ELR (cell line): ENCODE measurements at places on chromosomes 3 and 15.

GRCh38 chr3:98730338-98730737 lies 32.8 kb upstream of the ST3GAL6 start:
- peak; percentile 72 for DNase-seq

- DNase-seq, result peak; percentile 45
These were observed 332.4 kb upstream of the TLE3 start for GRCh38 chr15:70430069-70430468.

GRCh38 chr3:166902374-166902773 lies 477.7 kb downstream of the ZBBX start:
- peak; percentile 31 for DNase-seq

DNA sequence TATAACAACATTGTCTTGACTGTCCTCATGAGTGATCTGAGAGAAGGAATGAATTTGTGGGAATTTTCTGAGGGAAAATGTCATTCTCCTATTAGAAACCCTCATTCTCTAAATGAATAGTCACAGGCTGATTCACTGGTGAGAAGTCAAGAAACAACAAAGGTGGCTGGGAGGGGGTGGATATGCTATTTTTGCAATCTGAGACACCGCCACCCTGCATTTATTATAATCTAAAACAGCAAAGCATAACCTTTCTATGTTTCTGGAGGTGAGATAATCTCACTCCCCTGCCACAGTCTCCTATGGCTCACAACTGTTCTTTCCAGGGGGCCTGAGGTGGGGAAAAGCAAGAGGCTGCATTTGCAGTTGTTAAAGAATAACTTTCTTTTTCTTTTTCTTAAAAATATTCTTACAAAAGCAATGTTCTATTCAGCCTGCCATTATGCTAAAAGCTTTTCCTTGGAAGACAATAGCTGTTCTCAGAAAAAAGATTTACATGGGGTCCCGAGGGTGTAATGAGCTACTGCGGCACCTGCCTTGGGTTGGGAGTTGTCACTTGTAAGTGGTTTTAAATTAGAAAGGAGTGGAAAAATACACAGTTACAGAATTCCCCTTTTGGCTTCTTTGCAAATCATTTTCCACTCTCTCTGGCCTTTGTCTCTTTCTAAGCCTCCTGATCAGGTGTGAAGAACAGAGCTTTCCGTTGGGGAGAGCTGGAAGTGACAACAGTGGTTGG lies 220.9 kb downstream of the AGBL1 start:
- no peak for DNase-seq

DNA sequence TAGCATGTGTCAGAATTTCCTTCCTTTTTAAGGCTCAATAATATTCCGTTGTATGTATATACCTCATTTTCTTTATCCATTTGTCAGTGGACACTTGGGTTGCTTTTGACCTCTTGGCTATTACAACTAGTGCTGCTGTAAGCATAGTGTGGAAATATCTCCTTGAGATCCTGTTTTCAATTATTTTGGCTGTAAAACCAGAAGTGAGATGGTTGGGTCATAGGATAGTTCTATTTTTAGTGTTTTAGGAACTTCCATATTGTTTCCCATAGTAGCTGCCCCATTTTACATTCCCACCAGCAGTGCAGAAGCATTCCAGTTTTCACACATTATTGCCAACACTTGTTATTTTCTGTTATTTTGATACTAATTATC lies 70.4 kb upstream of the C15orf39 start:
- no peak for DNase-seq

GRCh38 chr3:128397484-128397883 lies 69.2 kb downstream of the DNAJB8 start:
- DNase-seq, result no peak

DNA sequence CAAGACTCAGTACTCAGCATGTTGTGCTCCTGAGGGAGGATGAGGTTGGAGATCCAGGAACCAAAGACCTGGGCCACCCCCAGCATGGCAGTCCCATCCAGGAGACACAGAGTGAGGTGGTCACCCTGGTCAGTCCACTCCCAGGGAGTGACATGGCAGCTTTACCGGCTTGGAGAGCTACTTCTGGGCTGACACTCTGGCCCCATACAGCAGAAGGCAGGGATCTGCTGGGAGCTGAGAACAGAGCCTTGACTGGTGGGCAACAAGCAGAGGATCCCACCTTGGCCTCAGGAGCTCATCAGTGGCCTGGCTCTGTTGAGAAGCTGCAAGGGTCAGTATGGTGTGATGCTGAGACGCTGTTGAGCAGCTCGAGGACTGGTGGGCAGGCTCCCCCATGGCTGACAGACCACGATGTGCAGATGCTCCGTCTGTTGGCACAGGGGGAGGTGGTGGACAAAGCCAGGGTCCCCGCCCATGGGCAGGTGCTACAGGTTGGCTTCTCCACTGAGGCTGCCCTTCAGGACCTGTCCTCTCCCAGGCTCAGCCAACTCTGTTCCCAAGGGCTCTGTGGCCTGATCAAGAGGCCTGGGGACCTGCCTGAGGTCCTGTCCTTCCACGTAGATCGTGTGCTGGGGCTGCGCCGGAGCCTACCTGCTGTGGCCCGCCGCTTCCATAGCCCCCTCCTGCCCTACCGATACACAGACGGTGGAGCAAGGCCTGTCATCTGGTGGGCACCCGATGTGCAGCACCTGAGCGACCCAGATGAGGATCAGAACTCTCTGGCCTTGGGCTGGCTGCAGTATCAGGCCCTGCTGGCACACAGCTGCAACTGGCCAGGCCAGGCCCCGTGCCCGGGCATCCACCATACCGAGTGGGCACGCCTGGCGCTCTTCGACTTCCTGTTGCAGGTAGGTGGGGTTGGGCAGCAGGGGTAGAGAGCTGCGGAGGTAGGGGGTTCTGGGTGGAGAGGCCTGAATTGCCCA lies 53.8 kb downstream of the GASK1A start:
- DNase-seq, result no peak

DNA sequence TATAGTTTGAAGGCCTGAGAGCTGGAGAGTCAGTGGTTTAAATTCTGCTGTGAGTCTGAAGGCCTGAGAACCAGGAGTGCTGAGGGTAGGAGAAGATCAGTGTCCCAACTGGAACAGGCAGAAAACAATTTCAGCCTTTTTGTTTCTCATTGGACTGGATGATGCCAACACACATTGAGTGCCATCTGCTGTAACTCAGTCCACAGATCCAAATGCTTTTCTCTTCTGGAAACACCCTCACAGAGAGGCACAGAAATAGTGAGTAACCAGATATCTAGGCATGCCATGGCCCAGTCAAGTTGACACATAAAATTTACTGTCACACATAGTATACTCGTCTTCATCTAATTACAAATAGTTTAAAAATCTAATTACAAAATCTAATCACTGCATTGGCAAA lies 100.8 kb downstream of the NEO1 start:
- DNase-seq, result no peak

GRCh38 chr15:93362821-93363220 lies 273.8 kb upstream of the RGMA start:
- no peak for DNase-seq

DNA sequence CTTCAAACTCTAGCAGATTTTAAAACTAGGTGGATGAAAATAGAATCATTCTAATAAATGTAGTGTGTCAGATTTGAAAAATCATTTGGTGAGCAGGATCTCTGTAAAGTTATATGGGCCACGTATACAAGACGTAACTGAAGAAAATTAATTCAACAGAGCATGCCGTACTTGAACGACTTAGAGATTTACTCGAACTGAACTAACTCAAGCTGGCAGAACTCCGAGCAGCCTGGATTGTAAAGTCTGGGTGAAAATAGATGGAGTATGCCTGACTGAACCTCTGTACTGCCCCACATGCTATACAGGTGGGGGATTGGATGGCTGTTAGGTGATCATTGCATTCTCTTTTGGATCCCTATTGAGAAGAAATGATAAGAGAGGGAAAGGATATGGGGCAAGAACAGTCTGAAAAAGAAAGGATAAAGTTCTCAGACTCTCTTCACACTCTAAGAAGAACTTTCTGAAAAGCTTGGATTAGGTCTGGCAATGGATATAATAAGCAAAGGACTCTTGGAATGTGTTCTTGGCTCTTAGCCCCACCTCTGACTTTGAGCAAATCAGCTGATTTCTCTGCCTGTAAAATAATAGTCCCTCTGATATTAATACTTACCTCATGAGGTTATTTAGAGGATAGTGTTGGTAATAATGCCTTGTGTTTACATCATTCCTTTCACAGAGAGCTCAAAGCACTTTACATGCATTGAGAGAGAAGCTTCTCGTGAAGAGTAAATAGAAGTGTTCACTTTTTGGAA lies 147.5 kb downstream of the FILIP1L start:
- DNase-seq, result no peak

- DNase-seq, result no peak
These were observed 42.3 kb upstream of the SLC25A36 start for GRCh38 chr3:140899363-140899762.

DNA sequence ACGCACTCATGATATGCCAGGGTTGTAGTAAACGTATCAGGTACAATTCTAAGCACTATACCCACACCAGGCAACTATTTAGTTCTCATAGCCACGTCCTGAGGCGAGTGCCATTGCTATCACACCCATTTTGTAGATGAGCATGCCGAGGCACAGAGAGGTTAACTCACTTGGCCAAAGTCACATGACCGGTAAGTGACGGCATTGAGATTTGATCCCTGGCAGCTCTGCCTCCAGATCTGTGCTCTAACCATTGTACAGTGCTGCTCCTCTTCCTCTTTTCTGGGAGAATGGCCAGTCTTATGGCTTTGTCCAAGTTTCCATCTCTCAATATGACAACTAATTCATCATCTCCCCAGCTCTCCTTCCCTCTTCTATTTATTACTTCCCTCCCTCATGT lies 18.9 kb upstream of the ATP2B2 start:
- no peak for DNase-seq

- DNase-seq, result no peak
These were observed 1.7 kb downstream of the TM4SF4 start for GRCh38 chr3:149476225-149476624.

DNA sequence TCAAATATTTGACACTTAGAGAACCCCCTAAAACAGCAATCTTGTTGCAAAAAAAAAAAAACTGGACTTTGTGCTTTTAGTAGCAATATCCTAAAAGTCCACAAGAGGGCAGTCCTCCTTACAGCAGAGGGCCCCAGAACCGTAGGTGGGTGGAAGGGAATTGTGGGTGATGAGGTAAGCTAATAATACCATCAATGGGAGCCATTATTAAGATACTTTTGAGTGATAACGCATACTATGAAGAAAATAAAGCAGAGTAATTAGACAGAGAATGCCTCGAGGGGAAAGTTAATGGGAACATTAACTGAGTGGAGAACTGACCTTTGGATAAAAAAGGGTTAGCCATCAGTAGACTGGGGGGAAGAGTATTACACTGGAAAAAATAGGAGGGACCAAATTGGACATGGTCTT lies 229.9 kb downstream of the THRB start:
- DNase-seq, result peak; percentile 67

- no peak for DNase-seq
These were observed 216.5 kb upstream of the SEMA6D start for GRCh38 chr15:47500842-47501241.
